ENCODE measurements at places on chromosomes 5 and 9.

GRCh38 chr9:36798350-36799065 lies 225.8 kb downstream of the MELK start:
- DNase-seq, result no peak

- no peak for DNase-seq
These were observed 7.3 kb downstream of the DNAJB5 start for GRCh38 chr9:34996905-34997279.

GRCh38 chr5:133159543-133159942 lies 107.7 kb downstream of the HSPA4 start:
- DNase-seq, result no peak

- DNase-seq, result no peak
These were observed 269.9 kb upstream of the PAPPA start for GRCh38 chr9:115883467-115884329.

DNA sequence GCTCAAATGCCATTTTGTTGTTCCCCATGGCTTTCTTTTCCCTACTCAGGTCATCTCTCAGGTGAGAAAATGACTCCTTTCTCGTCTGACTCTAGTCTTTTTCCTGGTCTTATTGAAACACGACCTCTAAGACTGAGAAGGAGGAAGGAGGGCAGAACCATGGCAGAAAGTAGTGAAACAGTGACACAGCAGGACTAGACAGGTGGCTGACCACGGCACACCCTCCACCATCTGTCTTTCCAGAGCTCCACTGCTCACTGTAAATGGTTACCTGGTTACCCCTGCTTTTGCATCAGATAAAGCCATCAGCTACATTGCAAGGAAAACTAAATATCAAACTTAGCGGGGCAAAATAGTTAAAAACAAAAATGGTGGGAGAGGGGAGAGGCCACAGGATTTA lies 30.9 kb downstream of the NR4A3 start:
- DNase-seq, result no peak

GRCh38 chr5:61525512-61526206 lies 193.6 kb downstream of the ZSWIM6 start:
- no peak for DNase-seq

DNA sequence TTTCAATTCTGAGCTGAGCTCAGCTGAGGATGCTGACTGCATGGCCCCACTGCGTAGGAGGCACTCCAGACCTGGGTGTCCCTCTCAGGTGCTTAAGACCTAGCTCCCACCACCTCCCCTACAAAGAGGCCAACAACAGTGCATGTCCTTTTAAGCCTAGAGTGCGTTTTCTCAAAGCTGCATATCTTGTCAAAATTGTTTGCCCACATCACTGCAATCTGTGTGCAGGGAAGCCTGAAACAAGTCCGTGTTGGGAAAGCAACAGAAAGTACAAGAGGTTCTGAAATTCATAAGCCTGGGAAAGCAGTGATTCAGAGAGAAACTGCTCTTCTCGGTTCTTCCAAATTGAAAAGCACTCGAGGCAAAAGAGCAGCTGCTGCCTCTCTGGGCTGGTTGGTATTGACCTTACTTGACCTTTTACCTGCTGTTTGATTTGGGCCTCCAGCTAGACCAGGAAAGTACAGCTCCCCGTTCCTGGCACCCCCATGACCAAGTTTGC lies 238.4 kb downstream of the NR2F1-AS1 start:
- no peak for DNase-seq

GRCh38 chr5:37206736-37207135 lies 42.4 kb downstream of the CPLANE1 start:
- DNase-seq, result no peak

- DNase-seq, result no peak
These were observed 332.8 kb downstream of the ELAVL2 start for GRCh38 chr9:23493219-23493618.

- peak; percentile 15 for DNase-seq
These were observed 54.7 kb upstream of the SARDH start for GRCh38 chr9:133792721-133793470.

DNA sequence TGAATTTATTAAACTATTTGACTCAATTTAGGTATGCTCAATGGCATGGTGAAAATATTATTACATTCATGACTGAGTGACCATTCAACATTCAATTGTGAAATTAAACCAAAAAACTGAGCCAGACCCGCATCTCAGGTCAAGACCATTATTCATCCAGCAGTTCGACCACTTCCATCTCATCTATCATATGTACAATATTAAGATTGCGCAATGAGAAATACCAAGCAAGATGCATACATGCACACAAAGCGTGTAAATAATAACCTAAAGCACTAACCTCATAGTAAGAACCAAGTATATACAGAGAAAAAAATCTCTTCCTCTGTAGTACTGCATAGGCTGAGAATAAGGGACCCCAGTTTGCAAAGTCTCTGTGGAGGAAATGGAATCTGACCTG lies 310.2 kb downstream of the ADGRV1 start:
- no peak for DNase-seq

DNA sequence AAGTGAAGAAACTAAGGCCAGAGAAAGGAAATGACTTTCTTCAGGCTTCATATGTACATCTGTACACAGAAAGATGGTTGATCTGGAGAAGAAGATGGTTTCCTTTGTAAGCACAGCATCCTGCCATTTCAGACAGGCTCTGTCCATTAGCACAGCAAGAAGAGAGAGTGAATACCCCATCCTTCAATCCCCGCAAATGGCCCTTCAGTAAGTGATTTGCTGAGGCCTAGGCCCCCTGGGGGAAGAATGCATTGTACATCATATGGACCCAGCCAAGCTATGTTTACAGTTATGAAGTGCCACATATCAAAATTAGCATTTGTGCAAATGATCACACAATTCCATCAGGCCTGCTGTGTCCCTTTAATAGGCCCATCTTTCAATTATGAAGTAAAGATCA lies 657.4 kb downstream of the BRINP1 start:
- DNase-seq, result no peak

DNA sequence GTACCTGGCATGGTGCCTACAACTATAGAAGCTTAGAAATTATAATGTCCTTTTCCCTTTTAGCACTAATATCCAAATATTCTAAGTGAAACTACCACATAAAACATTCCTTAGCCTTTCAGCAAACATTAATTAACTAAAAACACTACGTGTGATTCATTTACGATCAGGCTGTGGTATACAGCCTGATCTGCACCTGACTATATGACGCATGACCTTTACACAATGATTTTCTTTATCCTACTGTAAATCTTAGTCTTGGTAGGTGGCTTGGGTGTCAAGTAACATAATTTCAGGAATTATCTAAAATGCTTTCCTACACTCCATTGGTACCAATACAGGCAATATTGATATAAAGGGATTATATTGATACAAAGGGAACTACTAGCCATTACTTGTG lies 686.7 kb downstream of the DTWD2 start:
- no peak for DNase-seq

DNA sequence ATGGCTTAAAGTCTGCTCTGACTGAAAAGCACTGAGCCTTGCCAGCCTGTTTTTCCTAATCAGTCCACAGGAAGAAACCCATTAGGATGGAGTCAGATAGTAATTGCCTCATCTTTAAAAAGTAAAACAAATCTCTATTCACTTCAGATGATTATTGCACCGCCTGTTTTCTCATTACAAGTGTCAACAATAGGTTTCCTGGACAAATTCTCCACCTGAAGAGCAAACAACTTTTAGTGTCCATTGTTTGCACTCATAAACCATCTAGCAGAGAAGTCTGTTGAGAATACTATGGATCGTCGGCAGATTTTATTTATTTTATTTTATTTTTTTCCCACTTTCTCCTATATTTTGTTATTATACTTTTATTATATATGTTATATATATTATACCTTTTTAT lies 20.3 kb downstream of the C5orf63 start:
- DNase-seq, result no peak

- DNase-seq, result peak; percentile 15
These were observed 24.5 kb downstream of the C9orf152 start for GRCh38 chr9:110183208-110184145.

- DNase-seq, result no peak
These were observed 423.3 kb downstream of the TLE1 start for GRCh38 chr9:81266086-81266485.

- no peak for DNase-seq
These were observed 24.6 kb upstream of the IFNB1 start for GRCh38 chr9:21102305-21102704.

DNA sequence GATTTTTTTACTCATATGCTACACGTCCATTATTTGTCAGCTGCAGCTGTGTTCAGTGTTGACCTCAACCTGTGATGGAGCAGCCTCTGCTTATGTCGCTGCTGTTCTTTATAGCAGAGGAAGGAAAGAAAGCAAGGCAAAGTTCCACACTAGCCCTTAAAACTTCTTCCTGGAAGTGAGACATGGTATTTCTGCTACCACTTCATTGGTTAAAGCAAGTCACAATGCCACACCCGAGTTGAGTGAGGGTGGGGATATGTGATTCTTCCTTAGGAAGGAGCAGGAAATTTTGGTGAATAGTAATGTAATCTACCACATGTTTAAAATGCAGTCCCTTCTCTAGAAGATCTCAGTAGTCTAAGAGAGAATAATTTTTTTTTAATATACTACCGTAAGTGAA lies 224.8 kb upstream of the DMRT1 start:
- DNase-seq, result no peak

- DNase-seq, result no peak
These were observed 395.6 kb downstream of the DMAC1 start for GRCh38 chr9:7403839-7404487.

DNA sequence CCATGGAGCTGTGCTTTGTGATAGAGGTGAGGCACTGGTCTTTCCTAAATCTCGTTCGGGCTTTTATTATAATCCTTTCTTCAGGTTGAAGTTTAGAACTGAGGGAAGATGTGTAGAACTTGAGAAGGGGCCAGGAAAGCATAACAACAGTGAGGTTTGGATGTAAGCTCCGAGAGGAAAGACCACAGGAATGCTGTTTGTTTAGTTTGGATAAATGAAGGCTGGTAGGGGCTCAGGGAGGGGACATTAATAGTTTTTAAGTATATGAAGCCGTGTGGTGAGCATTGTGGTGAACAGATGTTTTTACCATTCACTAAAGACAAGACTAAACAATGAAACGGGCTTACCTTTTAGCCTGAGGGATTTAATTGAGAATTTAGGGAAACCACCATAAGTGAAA lies 130.8 kb downstream of the ARHGAP26 start:
- no peak for DNase-seq

DNA sequence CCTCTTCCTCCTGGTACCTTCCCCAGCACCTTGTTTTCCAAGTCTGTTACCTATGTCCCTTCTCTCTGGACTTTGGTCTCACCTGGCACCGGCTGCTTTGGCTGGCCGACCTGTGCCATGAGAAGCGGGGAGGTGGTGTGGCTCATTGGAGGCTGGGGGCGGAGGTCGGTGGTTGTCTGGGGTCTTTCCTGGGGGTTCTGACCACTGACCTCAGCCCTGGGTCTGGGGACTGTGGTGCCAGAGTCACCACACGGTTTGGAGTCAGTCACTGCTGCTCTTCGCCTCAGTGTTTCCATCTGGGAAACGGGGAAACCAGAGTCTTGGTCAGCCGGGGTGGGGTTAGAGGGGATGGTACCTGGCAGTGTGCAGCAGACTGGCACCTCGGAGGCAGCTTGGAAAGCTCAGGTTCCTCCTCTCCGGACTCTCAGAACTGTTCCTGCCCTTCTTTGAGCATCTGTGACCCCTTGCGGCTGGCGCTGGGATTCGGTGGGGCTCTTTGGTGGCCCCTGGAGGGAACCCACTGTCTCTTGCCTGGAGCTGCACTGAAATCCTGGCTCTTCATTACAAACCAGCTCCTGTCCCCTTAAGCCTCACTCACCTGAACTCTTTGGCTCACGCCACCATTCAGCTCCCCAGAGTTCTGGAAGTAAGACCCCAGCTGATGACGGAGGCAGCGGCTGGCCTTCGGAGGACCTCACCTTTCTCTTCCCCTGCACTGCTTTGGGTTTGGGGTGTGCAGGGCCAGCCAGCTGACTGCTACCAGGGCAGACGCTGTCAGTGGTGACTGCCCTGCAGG lies 4.1 kb upstream of the RXRA start:
- no peak for DNase-seq

- no peak for DNase-seq
These were observed 92.9 kb downstream of the ANKRD18A start for GRCh38 chr9:38527503-38527902.

- no peak for DNase-seq
These were observed 372.1 kb downstream of the NTRK2 start for GRCh38 chr9:85041466-85042137.

DNA sequence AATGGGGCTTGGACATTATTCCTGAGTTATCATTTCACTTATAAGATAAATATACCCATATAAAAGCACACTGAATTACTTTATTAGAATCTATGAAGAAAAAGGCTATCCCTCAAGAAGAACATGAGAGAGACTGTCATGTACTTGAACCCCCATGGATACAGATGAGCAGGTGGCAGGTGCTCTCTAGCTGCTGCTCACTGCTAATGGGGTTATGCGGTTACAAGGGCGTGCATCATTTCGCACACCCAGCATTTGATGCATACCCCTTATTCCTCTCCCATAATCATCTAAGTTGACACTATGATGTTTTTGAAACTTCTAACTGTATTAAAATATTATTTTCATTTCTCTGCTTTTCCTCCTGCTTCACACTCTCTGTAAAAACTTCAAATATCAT lies 16.4 kb downstream of the ITK start:
- DNase-seq, result no peak

GRCh38 chr9:133774799-133775198 lies 36.6 kb upstream of the SARDH start:
- DNase-seq, result no peak

DNA sequence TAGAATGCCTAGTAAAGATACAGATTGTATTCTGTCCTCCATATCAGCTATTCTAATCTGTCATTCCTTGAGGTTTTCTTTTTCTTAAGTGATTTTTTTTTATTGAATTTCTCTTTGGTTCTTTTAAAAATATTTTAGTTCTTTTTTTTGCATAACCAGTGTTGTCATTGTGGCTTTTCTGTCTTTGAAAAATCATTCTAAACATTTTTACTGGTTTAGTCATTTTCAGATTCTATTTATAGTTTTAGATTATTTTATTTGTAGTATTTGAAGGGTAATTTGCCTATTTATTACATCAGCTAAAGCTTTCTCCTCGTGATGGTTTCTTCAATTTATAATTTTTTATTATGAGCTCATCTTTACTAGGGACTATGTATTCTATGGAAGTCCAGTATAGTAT lies 78.1 kb downstream of the NDUFAF2 start:
- no peak for DNase-seq

Data from stimulated activated naive CD4-positive, alpha-beta T cell treated with Interleukin-2 at 50 U/mL for 16 hours (primary cell).